ENCODE measurements at places on chromosomes 6 and 20. TPM values are rescaled to one million over a fixed set of nuclear protein-coding genes. Genes with fewer than 3 reads are reported as not detected.

- no peak for DNase-seq
Observed at GRCh38 chr6:17116117-17116440, 14.2 kb downstream of the STMND1 start.

GRCh38 chr6:110298411-110298810 is 59.7 kb downstream of the METTL24 start:
- DNase-seq: no peak

DNA sequence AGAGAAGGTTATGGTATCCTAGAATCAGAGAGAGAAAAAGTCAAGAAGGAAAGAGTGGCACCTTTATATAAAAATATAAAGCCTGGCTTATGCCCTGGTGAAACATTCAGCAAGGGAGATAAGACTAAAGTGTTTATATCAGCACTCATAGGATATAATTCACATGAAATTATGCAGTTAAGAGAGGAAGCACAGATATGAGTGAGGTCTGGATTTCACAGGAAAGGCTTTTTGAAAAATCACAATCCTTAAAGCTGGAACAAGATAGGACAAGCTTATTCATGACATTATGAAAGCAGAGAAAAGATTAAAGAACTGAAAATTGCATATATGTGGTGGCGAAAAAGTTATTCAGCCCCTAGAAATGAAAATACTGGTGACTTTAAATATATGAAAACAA is 181.2 kb upstream of the FLRT3 start:
- no peak for DNase-seq

Gene SYNGAP1
- 72.4 TPM for total RNA-seq

Gene BANF2
- not detected for total RNA-seq

DNA sequence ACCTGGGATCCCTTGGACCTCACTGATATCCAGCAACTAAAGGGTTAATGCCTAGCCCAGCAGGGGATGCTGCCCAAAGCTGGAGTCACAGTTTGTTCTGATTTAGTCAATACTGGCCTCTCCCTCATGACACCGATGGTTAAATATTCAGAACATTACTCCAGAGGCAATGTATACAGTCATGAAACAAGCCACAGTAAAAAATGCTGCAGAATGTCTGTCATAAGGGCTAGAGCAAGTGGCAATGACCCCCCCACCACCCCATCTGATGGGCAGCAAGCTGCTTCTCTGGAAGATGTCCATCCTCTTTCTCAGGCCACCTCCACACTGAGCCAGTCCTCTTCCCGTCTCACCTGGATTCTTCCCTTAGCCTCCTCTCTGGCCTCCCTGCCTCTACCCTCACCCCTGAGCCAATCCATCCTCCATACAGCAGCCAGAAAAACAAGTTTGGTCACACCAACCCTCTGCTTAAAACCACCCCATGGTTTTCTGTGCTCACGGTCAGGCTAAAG is 99.0 kb upstream of the KCNG1 start:
- DNase-seq: no peak

- DNase-seq: no peak
Observed at GRCh38 chr6:52953911-52954839, 40.9 kb downstream of the GSTA4 start.

- DNase-seq: no peak
Observed at GRCh38 chr20:37042986-37043972, 52.5 kb downstream of the RBL1 start.

Measured in neural crest cell (in vitro differentiated cells).